ENCODE measurements at places on chromosomes 7 and 10.

DNA sequence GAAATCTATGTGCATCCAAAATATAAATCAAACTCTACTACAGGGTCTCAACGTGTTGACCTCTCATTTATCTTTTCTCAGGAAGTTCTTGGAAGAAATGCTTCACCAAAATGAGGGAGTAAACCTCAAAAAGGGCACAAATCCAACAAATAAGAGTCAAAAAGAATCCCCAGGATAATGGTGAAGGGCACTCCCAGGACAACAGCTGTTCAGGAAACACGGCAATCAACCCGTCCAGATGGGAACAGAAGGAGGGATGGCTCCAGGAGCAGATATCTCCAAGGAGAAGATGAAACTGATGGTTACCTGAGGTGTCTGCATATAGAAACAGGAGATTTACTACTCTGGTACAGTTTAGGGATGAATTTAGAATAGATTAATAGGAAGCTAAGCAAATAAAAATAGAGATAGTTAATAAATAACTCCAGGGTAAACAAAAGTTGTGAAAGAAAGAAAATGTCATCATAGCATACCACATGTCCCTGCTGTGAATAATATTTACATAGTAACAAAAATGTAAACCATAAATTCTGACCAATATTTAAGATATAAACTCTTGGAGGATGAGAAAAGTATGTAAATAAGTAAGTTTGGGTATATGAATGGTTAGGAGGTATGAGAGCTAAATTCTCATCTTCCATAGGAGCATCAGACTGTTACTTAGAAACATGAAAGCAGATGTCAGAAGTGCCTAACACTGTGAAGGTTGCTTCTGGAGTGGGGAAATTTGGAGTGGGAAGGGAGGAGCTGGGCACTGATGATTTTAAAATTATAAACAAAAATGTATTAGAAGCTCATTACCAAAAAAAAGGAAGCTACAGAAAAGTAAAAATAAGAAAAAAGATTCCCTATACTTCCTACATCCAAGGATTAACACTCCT lies 237.5 kb upstream of the HPS1 start:
- no peak for DNase-seq

DNA sequence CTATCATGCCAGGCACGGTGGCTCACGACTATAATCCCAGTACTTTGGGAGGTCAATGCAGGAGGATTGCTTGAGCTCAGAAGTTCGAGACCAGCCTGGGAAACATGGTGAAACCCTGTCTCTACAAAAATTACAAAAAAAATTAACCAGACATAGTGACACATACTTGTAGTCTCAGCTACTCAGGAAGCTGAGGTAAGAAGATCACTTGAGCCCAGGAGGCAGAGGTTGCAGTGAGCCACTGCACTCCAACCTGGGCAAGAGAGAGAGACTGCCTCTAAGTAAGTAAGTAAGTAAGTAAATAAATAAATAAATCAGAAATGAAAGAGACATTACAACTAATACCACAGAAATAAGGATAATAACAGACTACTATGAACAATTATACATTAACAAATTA lies 36.2 kb downstream of the PDLIM1 start:
- DNase-seq: no peak

DNA sequence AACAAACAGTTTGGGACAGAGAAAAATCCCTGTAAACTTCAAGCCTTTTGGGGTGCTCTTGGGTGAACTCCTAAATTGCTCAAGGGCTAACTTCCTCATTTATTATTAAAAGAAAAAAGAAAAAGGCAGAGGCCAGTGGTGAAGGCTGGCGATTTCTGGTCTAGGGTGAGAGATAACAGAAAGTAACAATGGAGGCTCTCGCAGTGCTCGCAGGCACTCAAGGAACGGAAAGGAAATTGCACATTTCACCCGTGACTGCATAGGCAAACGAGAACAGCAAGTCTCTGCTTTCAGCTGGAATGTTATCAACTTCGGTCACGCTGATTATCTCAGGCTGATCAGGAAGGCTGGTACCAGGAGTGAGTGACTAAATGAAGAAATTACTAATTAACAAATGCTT lies 70.7 kb downstream of the PRKAG2 start:
- no peak for DNase-seq

DNA sequence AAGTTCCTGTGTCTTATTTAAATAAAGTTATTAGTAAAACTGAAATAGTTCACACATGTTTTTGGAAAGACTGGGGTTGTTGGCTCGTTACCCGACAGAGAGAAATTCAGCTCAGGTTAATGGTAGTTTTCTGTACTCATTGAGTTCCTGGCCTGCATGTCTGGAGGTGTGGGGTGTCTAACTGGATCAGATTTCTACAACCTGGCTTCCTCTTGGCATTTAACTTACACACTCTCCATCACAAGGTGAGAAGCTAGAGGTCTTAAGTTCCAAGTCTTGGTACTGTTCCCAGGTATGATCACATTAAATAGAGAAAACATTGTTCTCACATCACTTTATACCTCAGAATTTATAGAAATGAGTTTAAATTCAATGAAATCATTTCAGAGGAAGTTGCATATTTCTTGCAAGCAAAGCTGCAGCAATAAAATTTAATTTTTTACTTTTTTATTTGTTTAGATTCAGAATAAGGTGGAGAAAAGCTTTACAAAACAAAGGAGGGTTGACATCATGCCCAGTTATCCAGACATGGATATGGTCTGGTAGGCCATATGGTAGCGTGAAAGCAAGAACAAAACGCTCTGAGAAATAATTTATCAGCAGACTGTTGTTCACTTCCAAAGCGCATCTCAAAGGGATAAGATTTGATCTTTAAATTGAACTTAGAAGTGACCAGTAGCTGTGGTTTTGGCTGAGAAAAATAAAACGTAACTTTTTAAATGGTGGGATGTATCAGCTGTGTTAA lies 120.6 kb downstream of the GLCCI1 start:
- no peak for DNase-seq

DNA sequence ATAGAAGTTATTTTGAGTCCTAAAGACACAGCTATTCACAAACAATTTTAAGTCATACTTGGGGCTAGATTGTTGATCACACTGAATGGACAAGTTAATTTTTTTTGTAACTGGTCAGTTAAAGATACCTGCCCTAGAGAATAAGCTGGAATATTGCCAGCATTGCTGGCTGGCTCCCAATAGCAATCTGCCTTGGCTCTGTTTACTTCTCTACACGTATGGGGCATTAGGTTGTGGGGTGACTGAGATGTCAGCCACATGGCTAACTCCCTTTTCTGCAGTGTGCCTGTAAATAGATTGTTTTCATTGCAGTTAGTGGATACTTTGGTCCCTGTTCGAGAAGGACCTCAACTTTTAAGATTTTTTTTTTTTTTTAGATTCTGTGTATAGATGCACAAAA lies 128.2 kb downstream of the SEMA3E start:
- DNase-seq: no peak

DNA sequence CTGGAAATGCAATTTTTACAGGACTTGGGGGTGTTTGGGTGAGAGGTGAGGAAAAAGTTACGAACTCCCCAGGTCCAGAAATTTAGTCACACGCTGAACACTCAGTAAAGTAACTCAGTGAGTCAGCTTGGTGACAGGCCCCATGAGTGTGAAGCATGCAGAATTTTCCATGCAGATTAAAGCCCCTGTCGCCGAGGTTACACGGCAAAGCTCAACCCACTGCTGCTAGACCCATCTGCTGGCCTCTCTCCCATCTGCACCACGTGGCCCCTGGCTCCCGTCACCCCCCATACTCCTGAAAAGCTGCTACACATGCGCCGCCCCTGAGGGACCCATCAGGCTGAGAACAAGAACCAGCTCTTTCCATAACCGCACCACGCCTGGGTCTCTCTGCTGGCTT lies 7.0 kb upstream of the MMP21 start:
- DNase-seq: no peak

DNA sequence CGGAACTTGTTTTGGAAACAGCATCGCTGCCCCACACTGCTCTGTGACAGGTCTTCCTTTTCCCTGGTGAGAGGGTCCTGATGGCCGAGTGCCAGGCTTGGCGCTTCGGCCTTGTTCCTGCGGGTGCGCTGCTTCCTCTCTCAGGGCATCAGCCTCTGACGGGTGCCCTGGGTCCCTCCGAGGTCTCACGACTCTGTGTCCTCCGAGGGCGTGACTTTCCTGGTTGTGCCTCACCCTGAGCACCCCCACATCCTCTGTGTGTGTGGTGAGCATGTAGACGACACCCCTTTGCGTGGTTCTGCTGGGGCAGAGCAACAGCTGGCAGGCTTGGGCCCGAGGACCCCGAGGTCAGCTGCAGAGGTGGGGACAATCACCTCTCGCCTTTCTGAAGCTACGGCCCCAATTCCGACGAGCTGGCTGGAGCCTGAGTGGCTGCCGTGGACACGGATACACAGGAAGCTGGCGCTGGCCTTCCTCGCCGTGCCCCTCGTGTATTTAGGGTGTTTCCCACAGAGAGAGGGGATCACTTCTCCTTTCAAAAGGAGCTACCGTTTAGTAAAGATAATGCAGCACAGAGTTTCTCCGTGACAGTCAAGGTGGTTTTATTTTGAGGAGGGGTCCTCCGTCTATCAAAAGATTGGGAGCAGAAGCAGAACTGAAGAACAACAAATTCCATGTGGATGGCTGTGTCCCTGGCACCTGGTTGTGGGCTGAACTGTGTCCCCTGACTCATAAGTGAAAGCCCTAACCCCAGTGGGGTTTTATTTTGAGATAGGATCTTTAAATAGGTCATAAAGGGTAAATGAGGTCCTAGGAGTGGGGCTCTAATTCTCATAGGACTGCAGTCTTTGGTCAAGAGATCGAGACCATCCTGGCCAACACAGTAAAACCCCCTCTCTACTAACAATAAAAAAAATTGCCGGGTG lies 36.2 kb upstream of the PITRM1 start:
- DNase-seq: no peak

- DNase-seq: peak; percentile 92
These were observed 94.9 kb upstream of the KCNIP2 start for GRCh38 chr10:101938305-101939007.
